Renal pelvis (tissue), 12 donors: ENCODE measurements at places on chromosomes 3 and 15. TPM values are rescaled to one million over a fixed set of nuclear protein-coding genes. Genes with fewer than 3 reads are reported as not detected.

Gene SPRED1
- 28.9 TPM for polyA plus RNA-seq

Gene ROBO1
- polyA plus RNA-seq = 86.9 TPM

Gene KNG1
- polyA plus RNA-seq = 84.2 TPM

DNA sequence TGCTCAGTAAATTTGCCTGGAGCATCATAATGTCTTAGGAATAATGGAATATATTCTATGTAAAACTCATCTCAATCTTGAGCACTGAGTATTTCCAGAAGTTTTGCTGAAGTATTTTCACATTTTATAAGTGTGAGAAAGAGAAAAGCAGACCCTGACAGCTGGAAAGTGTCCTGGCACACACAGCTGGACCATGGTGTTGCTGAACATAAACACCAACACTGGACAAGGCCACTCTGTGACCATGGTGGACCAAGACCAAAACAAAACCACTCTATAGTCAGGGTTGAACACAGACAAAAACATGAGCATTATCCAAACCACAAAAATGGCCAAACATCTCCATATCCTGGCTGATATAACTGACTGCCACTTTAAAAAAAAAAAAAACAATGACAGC is 15.1 kb upstream of the SGO1 start:
- DNase-seq = no peak

- DNase-seq = no peak
Observed at GRCh38 chr3:23457697-23458096, 254.6 kb downstream of the UBE2E2 start.

Gene SPINK8
- 0.95 TPM for polyA plus RNA-seq
